ENCODE measurements at places on chromosomes 4 and X.

GRCh38 chr4:141153751-141154510 is 20.7 kb upstream of the RNF150 start:
- DNase-seq, result no peak

GRCh38 chr4:4426511-4427120 is 39.7 kb downstream of the NSG1 start:
- no peak for DNase-seq

GRCh38 chr4:22686141-22686540 is 6.6 kb upstream of the GBA3 start:
- no peak for DNase-seq

- DNase-seq, result no peak
Observed at GRCh38 chrX:3351276-3351675, 4.8 kb upstream of the MXRA5 start.

DNA sequence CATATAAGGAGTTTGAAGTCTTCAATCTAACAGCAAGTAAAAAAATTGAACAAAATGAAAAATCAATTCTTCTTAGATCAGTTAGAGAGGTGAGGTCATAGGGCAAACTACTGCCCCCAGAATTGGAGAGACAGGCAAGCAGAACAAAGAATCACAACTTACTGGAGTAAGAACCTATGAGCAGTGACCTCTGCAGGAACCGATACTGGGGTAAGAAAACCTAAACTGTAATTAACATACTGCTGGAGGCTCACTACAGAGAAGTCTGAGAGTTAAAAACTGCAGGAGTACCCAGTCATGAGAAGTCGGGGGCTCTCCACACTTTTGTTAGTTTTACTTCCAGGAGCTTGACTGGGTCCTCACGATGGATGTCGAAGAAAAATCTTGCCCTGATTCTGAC is 16.0 kb downstream of the CLDN22 start:
- DNase-seq, result no peak

- DNase-seq, result no peak
Observed at GRCh38 chr4:101199507-101200285, 147.6 kb downstream of the PPP3CA start.

- no peak for DNase-seq
Observed at GRCh38 chr4:156198511-156198910, 244.8 kb upstream of the CTSO start.

GRCh38 chrX:17861489-17862011 is 452 bp upstream of the RAI2 start:
- DNase-seq, result no peak

All from CD8-positive, alpha-beta memory T cell (primary cell).